Stimulated activated naive B cell treated with anti-CD40 and anti-IgM and Interleukin-4, amounts not matched to agents 10 μg/mL and 1 μg/mL and 100 μg/mL, for 72 hours (primary cell): ENCODE measurements at places on chromosomes 6 and 20.

GRCh38 chr6:39790772-39791171 lies 1.4 kb upstream of the DAAM2 start:
- no peak for DNase-seq

- no peak for DNase-seq
Observed at GRCh38 chr20:33518071-33518470, 28.2 kb downstream of the CBFA2T2 start.

- no peak for DNase-seq
Observed at GRCh38 chr20:6058684-6059295, 4.9 kb upstream of the LRRN4 start.

GRCh38 chr20:62986257-62986800 lies 20.4 kb downstream of the BHLHE23 start:
- no peak for DNase-seq

GRCh38 chr6:2181567-2181966 lies 63.8 kb downstream of the GMDS start:
- no peak for DNase-seq

DNA sequence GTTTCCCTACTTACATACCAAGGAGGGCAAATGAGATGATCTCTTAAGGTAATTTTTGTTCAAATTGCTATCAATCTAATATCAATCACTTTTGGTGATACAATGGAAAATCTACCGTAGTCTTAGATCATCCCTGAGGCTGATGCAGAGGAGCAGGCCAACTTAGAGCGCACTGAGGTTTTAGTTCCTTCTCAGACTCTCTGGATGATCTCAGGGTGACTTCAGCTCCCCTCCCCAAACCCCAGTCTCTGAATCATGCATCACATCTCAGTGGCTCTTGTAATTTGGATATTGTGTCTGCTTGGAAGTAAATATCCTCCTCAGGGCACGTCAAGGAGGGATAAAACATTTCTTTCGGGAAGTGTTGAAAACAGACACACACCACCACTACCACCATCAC lies 5.9 kb downstream of the TUBB2B start:
- no peak for DNase-seq

DNA sequence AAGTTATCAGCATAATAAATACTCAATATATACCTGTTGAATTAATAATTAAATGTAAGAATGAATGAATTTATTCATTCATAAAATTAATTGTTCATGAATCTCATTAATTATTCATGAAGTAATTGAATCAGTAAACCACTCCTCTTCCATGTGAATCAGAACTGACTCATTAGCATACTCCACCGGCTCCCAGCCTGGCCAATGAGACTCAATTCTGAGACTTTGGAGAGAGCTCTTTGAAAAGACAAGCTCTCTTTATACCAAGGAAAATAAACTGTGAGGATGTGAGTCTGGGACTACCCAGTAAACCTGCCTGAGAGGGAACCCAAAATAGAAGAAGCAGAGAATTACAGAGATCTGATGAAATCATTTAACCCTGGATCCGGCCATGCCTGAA lies 8.4 kb upstream of the SLC2A10 start:
- no peak for DNase-seq

GRCh38 chr20:15638816-15639215 lies 934.4 kb downstream of the KIF16B start:
- no peak for DNase-seq

DNA sequence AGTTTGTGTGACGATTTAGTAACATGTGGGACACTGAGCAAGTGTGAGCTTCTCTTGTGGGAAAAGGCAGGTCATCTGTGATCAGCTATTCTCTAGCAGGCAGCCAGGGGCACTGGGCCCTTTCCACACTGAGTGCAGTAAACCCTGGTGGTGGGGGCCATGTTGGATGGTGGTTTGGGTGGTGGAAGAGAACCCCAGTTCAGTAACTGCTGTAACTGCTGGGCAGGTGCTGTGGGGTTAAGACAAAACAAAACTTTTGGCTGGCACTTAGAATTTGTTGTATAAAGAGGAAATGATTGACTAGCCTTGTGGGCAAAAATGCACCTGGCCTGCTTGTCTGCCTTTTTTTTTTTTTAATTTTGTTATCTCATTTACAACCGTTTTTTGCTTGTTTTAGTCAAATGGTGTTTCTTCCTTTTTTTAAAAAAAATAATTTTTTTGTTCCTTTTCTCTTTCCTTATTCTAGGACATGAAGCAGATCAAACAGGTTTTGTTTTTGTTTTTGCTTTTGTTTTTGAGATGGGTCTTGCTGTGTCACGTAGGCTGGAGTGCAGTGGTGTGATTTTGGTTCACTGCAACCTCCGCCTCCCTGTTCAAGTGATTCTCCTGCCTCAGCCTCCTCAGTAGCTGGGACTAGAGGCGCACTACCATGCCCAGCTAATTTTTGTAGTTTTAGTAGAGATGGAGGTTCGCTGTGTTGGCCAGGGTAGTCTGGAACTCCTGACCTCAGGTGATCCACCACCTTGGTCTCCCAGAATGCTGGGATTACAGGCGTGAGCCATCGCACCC lies 59.8 kb downstream of the IGF2R start:
- no peak for DNase-seq

DNA sequence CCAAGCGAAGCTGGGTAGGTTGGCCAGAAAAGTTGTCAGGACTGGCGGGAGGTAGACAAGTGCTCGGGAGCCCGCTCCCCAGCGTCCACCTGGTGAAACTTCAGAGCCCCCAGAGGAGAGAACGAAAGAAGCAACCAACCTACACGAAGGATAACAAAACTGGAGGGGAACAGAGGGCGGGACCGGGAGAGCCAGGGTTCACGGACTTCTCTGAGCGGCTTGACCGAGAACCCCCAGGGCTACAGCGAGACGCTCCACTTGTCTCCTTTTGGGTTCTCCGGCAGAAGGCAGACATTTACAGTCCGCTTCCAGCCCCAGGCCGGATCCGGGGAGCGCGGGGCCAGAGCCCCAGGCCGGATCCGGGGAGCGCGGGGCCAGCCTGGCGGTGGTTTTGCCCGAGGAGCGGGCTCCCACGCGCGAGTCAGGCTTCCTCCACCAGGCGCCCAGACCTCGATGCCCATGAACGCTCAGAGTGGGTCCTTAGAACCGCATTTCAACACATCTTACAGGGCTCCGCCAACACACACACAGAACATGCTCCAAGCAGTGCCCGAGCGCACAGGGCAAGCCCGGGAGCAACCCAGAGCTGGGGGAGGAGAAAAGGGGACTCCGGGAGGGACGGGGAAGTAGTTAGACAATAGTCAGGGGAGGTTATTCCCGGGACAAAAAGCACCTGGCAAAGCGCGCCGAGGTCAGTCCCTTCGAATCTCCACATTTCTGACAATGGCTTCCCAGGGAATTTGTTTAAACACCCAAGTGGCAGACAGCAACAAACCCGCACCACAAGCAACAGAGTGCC lies 1.1 kb downstream of the PTPRK start:
- peak; percentile 5 for DNase-seq

GRCh38 chr6:26025894-26026832 lies 61.1 kb upstream of the HFE start:
- peak; percentile 92 for DNase-seq

GRCh38 chr20:20334489-20334888 lies 33.4 kb upstream of the INSM1 start:
- DNase-seq: no peak

DNA sequence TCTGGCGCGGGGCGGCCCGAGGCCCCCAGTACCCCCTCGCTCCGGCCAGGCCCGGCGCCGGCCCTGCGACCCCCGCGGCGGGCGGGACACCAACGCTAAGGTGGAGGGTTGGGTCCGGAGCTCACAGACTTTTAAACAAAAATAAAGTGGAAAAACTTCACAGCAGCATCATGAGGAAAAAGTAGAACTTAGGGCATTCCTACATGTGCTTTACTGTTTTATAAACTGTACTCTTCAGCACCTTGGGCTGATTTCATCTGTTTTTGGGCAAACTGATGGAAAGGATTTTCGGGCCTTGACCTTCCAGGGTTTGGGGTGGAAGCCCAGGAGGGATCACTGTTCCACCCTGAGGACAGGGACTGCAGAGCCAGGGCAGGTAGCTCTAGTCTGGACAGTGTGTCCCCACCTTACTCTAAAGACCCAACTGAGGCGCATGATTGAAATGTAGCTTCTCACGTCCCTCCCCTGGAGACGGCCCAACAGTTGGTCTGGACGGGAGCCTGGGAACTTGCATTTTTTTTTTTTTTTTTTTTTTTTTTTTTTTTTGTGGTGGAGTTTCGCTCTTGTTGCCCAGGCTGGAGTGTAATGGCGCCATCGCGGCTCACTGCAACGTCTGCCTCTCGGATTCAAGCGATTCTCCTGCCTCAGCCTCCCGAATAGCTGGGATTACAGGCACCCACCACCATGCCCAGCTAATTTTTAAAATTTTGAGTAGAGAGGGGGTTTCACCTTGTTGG lies 740 bp downstream of the NELFCD start:
- DNase-seq: peak; percentile 9

- no peak for DNase-seq
Observed at GRCh38 chr6:79158856-79159516, 75.5 kb downstream of the HMGN3 start.

DNA sequence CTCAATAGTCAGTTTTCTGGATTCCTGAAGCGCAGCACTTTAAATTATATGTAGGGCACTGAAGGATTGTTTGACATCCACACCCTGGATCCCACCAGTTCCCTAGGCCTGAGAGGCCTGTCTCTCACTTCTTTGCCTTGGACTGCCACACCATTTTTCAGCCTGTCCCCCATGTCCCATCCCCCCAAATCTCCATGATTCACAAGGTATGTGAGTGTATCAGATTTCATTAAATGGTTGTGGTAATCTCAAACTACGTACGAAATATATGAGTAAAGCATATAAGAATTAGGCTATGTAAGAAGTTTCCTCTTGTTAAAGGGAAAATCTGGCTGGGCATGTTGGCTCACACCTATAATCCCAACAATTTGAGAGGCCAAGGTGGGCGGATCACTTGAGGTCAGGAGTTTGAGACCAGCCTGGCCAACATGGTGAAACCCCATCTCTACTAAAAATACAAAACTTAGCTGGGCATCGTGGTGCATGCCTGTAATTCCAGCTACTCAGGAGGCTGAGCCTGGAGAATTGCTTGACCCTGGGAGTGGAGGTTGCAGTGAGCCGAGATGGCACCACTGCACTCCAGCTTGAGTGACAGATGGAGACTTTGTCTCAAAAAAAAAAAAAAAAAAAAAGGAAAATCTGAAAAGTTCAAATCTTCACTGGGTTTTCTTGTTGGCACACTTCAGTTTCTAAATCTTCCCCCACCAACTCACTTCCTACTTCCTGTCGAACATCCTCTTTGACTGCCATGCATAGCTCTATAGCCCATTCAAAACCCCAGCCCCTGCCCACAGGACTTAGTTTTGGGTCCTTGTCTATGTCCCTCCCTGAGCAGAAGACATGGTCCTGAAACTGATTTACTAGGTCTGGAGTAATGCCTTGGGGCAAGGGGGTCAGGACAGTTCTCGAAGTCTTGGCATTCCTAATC lies 97.3 kb upstream of the SHLD1 start:
- peak; percentile 36 for DNase-seq

DNA sequence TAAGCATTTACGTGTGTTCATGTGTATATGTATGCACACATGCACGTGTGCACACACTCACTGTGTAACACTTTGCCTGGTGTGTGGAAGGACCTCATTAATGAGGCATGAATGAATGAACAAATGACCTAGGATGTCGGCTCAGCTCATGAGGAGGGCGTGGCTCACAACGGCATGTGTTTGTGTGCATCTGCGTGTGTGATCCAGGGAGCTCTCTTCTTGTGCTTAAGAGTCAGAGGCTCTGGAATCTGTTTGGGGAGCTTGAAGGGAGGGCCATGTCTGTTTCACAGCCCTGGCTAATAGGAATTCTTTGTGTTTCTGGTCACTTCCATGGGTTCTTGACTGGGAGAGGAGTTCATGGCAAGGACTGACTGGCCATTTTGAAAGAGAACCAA lies 32.7 kb downstream of the TOX2 start:
- no peak for DNase-seq

- DNase-seq: no peak
Observed at GRCh38 chr6:48397887-48398286, 286.9 kb upstream of the PTCHD4 start.
